ENCODE measurements at places on chromosomes 2 and 18.

- DNase-seq: no peak
Measured at GRCh38 chr2:194203898-194204297, 1453.1 kb upstream of the SLC39A10 start.

GRCh38 chr2:1546023-1546591 lies 132.8 kb downstream of the TPO start:
- peak; percentile 75 for DNase-seq

DNA sequence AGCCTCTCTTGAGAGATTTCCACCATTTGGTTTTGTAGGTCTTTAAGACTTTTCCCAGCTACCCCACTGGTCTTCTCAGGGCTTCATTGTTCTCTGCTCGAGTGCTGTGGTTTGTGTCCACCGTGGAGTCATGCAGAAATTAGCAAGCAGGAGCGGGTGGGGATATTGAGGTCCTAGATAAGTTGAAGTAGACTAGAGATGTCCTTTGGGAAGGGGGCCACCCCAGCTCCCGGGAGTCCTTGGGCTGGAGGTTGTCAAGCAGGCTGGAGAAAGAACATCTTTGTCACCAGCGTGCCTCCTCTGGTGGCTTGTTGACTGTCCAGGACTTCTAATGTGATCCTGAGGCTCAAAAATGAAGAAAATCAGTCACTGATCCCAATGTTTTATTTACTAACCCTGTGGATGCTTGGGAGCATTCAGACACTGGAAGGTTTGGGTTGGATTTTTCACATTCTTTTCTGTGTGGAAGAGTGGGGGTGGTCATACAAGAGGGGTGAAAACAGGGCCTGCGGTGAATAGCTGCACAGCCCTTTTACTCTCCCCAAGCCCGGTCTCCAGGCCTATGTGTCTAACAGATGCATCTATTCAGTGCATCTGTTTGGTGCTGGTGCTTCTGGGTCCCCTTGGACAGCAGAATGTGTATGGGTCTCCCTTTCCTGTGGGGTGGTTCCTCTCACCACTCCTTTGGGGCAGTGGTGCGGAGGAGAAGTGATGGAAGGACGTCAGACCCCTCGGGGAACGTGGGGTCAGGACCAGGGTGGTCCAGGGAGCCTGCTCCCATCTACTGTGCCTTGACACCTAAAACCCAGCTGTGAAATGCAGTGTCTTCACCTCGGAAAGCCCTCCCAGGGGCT lies 208.1 kb downstream of the KLHL29 start:
- no peak for DNase-seq

DNA sequence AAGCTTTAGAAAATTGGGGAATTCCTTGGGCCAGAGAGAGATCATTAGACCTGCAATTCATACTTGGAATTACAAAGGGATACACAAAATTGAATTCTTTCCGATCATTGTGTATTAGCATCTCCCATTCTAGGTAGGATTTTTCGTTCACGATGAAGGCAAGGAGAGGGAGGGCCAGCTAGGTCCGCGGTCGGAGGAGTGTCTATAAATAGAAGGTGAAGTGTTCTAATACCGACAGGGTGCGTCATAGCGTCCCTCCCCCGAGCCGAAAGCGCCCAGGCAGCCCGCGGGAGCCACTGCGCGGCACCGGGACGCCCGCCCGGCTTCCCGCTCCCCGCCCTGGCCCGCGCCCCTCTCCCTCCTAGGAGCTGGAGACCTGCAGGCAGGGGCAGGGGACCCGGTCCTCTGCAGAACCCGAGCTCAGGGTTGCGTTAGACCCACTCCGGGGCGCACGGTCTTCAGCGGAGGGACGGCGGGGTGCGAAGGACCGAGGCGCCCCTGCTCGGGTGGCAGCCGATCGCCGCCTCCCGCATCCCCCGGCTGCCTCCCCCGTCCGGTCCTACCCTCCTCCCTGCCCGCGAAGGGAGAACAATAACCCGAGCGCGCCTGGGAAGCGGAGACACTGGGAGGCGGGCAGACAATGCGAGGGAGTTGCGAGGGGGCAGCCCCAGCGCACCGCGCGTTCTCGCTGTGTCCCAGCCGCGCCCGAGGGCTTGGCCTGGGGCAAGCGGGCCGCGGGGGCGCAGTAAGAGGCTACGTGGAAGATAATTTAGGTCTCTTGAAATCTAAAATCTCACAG lies 114.2 kb upstream of the SERTAD2 start:
- DNase-seq: peak; percentile 90

GRCh38 chr2:65035351-65035943 lies 20.8 kb upstream of the CEP68 start:
- no peak for DNase-seq

GRCh38 chr2:20229322-20230113 lies 4.6 kb upstream of the SDC1 start:
- no peak for DNase-seq

DNA sequence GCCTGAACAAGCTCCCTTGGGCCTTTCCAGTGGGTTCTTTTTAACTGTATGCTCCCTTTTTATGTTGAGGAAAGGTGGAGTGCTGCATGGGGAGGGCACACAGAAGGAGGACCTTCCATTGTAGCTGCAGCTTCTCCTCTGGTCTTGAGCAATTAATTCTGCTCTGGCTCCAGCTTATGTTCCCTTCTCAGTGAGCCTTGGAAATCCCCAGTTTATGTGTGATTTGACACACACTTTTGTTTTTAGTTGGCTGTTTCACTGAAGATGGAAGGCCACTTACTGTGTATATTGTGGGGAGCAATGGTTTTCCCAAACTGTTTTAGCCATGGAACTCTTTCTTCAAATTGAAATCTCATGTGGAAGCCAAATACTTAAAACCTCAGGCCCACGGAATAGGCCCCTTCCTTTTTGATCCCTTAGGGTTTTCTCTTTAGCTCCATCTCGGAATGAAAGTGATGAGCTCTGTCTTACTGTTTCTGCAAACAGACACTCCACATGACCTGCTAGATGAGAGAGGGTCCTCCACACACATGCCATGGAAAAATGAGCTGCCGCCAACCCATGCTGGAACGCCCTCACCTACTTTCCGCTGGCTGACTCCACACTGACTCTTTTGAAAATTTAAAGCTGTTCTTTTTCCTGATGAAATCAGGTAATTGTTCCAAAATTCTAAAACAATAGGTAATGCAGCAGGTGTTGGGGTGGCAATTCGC lies 280.9 kb upstream of the SIX2 start:
- no peak for DNase-seq

GRCh38 chr2:164920430-164920829 lies 34.9 kb downstream of the SLC38A11 start:
- DNase-seq: no peak

- DNase-seq: no peak
Measured at GRCh38 chr2:25529034-25529433, 144.3 kb downstream of the DTNB start.

- no peak for DNase-seq
Measured at GRCh38 chr2:19811186-19811585, 90.6 kb downstream of the TTC32 start.

GRCh38 chr2:44612276-44612675 lies 250.5 kb downstream of the CAMKMT start:
- no peak for DNase-seq
